ENCODE measurements at places on chromosomes 5 and 9. TPM values are rescaled to one million over a fixed set of nuclear protein-coding genes. Genes with fewer than 3 reads are reported as not detected.

KIF20A gene
- 8.9 TPM for total RNA-seq

STKLD1 gene
- 1.0 TPM for total RNA-seq

LHFPL2 gene
- 54.8 TPM for total RNA-seq

TMEM8B gene
- 2.6 TPM for total RNA-seq

BTNL8 gene
- not detected for total RNA-seq

EMB gene
- 3.7 TPM for total RNA-seq

FRMD3 gene
- 27.7 TPM for total RNA-seq

TXNDC8 gene
- not detected for total RNA-seq

SCAI gene
- total RNA-seq, result 14.6 TPM

RGS7BP gene
- 1.6 TPM for total RNA-seq

TGFBI gene
- total RNA-seq, result 204 TPM

SERF1B gene
- total RNA-seq, result 16.2 TPM

FRRS1L gene
- 1.0 TPM for total RNA-seq

RLN1 gene
- 1.0 TPM for total RNA-seq

CCDC192 gene
- not detected for total RNA-seq

TERT gene
- total RNA-seq, result not detected

GABRP gene
- under 0.01 TPM for total RNA-seq

CHSY3 gene
- total RNA-seq, result 12.5 TPM

LNPEP gene
- 57.4 TPM for total RNA-seq

FCN1 gene
- total RNA-seq, result 5.2 TPM

GAS1 gene
- 113 TPM for total RNA-seq

GRHPR gene
- 99.2 TPM for total RNA-seq

SLC1A1 gene
- total RNA-seq, result not detected

SETD9 gene
- 5.7 TPM for total RNA-seq

MLANA gene
- not detected for total RNA-seq

CCDC187 gene
- total RNA-seq, result under 0.01 TPM

TNC gene
- 30.8 TPM for total RNA-seq

SLC6A7 gene
- not detected for total RNA-seq

IFNK gene
- total RNA-seq, result not detected

LTC4S gene
- total RNA-seq, result 3.7 TPM

KLF9 gene
- 2.6 TPM for total RNA-seq

UAP1L1 gene
- 1.0 TPM for total RNA-seq

TOR4A gene
- 2.1 TPM for total RNA-seq

PCDHA12 gene
- not detected for total RNA-seq
